ENCODE measurements at places on chromosomes 13 and 19.

DNA sequence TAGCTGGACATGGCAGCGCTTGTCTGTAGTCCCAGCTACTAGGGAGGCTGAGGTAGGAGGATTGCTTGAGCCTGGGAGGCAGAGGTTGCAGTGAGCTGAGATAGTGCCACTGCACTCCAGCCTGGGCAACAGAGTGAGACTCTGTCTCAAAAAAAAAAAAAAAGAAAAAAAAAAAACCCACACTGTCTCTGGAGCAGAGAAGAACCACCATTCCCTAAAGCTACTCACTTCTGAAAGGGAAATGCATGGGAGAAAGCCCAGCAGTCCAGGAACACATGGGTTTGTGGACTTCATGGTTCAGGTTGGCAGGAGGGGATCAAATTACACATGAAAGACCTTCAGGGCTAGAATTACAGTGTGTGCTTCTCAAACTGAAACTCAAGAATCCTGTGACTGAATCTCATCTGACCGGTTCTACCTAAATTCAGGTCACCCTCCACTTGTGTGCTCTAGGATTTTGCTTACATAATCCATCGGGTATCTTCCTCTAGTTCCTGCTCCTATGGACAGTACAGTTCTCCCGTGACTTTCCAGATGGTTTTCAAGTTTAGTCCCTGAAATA, 30.2 kb upstream of the CPB2 start:
- DNase-seq: no peak

GRCh38 chr13:20990910-20991525, 70.4 kb downstream of the LATS2 start:
- no peak for DNase-seq

- no peak for DNase-seq
These were observed 3.7 kb upstream of the SBK2 start for GRCh38 chr19:55540619-55541018.

- no peak for DNase-seq
These were observed 14.5 kb downstream of the MED25 start for GRCh38 chr19:49832556-49832955.

GRCh38 chr13:97904059-97904458, 49.4 kb upstream of the IPO5 start:
- no peak for DNase-seq

DNA sequence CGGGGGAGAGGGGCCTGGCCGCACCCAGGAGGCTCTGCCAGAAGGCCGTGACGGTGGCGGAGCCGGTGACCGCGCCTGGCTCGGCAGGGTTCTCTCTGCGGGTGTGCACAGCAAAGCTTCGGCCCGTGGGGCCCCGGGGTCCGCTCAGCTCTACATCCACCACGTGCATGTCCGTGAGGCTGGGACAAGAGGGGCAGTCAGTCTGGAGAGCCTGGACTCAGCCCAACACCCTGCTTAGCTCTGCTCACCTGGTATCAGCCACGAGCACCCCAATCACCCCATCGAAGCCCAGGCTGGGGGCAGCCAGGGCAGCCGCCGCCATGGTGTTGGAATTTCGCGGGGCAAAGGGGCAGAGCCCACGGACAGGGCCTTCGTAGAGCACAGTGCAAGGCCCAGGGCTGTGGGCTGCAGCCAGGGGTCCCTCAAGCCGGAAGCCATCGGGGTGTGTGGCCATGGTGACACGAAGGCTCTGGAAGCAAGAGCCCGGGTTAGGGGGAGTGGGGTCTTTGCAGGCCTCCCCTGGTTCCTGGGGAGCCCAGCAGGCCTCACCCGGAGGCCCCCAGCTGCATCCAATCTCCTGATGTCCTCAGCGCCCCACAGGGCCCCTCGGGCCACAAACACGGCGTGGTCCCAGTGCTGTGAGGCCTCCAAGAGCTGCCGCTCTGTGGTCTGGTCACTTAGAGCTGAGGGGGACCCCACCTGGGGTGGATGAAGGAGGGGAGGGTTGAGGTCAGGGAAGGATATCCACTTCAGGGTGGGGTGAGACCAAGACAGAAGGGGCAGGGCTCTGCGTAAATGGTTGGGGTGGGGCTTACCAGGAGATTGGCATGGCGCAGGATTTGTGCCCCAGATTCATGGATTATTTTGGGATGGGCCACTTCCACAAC, 1.4 kb downstream of the ASPDH start:
- no peak for DNase-seq

DNA sequence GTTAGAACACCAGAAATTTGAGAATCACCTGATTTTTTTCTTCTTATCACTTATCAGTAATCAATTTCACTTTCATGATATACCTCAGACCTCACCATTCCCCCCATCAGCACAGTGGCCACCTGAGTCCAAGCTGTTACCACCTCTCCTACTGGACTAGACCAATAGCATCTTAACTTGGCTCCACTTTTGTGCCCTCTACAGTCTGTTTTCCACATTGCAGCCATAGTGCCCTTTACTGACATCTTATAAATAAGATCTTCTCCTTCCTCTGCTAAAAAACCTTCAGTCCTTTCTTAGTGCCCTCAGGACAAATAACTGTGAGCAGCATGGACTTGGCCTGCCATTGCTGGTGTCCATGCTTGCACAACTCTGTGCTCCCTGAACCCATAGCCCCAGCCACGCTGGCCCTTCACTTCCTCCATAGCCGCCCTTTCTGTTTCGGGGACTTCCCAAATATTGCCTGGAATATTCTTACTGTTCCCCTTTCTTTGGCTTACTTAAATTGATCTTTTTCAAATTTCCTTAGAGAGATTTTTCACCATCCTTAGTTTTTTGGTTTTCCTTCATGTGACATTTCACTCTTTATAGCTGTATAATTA, 380.8 kb downstream of the LMO7 start:
- DNase-seq: peak; percentile 1

- no peak for DNase-seq
These were observed 72.9 kb downstream of the SLC10A2 start for GRCh38 chr13:102993348-102993747.

GRCh38 chr19:55012306-55012705, 25.8 kb downstream of the GP6 start:
- no peak for DNase-seq

- DNase-seq: no peak
These were observed 25.1 kb downstream of the BICRA start for GRCh38 chr19:47633996-47634395.

DNA sequence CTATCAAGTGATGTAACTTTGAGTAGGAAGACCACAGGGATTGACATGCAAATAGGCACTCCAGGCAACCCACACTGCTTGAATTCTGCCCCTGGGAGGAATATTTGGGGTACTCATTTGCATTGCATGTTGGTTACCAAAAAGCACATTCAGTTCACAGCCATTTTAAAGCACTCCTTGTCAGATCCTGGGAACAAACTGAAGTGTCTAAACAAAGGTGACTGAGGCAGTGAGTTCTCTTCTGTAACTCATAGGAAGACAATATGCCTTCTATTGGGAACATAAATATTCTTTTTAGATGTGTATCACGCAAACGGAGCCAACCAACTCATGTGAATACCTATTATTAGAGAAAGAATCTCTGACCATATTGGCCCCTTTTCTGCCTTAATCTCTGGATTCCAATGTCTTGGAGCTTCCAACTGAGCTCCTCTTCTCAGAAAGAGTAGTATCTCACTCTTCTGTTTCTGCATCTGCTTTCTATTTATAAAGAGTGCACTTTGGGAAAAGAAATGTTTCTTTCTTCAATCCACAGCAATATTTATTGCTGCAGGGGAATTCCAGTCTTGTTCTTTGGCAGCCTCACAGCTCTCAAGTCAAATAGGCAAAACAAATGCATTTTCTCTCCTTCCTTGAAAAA, 125.7 kb upstream of the NBEA start:
- no peak for DNase-seq

DNA sequence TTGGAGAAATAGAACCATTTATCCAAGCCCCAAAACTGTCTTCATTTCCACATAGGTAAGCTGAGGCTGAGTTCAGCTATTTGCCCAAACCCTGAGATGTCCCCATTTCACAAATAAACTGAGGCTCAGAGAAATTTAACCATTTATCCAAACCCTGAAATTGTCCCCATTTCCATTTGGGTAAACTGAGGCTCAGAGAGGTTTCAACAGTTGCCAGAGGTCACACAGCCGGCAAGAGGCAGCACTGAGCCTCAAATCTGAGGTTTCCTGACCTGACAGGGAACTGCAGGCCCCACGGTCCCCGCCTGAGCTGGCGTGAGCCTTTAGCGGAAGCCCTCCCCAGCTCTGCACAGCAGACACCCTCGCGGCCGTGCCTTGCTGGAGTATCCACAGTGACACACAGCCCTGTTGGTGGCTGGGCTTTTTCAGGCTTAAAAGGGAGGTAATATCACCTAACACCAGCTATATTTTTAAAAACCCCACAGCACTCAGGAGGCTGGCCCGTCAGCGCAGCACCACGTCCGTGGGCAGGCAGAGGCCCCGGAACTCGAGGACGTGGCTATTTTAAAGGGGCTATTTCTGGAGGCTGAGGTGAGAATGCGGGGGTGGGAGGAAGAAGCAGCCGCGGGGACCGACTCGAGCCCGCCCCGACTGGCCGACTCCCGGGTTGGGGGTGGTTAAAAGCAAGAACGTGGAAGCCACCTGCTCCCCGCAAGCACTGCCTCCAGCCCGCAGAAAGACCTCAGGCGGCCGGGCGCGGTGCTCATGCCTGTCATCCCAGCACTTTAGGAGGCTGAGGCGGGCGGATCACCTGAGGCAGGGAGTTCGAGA, 18.5 kb downstream of the PTPRS start:
- DNase-seq: peak; percentile 72

- DNase-seq: no peak
These were observed 124.5 kb upstream of the USP29 start for GRCh38 chr19:56995303-56995702.

DNA sequence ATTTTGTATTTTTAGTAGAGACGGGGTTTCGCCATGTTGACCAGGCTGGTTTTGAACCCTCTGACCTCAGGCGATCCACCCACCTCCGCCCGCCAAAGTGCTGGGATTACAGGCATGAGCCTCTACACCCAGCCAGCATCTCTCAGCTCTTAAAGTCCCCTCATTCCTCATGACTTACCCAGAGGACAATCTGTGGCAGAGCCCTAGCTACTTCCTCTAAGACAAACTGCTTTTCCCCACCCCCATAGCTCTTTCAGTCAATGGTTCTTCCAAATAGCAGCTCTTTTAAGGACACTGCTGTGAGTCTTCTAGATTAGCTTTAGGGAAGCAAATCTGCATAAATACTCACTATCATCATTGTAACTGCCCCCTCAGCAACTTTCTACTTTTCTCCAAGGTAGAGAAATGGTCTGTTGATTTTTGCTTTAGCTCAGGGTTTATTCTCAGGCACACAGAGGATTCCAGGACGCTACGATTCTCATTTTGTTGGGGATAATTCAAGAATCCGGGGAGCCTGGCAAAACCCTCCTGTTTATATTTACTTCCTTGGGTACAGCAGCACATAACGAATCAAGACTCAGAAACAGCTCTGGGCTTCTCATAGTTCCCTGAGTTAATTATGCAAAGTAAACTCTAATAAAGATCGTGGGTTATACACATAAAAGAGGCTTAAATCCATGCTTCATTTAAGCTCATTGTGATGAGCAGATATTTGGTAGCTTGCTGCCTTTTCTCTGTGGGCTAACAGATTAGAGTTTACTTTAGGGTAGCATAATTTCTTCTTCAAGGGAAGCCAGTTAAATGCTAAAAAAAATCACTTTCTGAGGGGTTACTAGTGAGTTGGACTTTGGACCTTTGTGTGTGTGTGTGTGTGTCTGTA, 357.4 kb downstream of the TDRD3 start:
- no peak for DNase-seq

DNA sequence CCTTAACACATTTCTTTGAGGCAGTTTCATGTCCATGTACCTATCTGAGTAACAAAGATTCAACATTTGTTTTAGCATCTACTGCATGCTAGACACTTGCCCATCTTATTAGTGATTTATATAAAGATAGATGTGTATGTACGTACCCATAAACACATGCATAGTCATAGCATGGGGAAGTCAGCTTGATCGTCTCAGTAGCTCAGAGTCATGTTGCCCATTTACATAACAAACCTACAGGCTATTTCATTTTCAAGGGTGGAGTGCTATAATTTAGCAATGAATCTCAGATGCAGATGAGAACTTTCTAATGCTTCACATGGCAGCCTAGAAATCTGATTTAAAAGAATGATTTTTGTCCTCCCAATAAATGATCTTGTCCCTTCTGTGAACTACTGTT, 23.5 kb downstream of the FLT1 start:
- no peak for DNase-seq

DNA sequence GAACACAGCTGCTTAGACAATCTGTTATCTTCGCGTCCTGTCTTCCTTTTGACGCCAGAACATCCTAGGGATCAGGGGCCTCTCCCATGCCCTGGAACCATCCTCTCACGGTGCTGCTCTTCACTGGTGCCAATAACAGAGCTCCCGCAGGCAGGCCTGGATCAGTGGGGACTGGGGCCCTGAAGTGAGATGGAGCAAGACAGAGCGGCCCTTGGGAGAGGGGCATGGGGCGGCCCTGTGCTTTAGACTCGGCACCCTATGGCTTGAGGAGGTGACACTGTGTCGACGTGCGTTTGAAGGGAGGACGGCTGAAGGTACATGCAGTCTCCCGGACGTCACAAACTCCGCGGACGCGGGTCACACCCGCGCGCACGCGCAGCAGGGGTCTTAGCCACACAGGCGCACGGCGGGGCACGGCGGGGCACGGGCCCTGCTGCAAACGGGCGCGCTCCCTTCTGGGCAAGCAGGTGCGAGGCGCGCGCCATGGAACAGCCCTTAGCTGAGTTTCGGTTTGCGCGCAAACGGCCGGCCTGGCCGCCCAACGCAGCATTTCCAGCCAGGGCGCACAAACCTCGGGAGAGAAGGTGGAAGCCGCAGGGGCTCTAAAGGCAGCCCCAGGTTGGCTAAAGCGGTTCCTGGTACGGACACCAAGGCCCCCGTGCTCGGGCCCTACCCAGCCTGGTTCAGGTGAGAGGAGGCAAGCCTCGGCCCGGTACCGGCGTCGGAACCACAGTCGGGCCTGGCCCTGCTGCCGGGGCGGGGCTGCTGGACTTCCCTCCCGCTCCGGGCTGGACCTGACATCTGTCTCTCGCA, 16.5 kb upstream of the RNF17 start:
- no peak for DNase-seq

DNA sequence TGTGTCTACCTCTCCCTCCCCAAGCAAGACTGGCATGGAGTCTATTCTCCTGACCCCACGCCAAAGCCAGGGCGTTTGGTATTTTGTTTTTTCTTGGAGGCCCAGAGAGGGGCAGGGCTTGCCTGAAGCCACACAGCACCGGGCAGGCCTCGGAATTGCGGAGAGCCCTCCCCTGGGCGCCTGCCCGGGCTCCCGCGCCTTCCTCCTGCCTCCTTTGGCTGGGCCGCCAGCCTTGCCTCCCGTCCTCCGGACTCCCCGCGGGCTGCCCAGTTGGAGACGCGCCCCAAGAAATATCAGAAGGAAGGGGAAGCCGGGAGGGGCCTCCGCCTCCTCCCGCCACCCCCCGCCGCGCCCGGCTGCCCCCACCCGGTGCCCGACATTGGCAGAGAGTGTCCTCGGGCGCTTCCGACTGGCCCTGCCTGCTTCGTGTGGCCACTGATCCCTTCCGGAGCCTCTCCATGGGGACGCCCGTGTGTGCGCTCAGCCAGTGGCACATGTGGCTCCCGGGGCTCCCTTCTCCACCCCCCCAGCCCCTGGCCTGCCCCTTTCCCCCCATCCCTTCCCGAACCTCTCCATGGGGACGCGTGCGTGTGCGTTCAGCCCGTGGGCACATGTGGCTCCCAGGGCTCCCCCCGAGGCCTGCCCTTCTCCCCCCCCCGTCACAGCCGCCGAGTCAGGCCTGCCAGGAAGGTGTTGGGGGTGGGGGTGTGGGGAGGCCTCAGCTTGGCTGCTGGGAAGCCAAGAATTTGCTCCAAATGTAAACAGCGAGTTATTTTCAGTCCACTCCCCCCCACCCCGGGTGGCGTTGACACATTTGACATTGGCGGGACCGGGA, 37.3 kb downstream of the NFIC start:
- no peak for DNase-seq

- DNase-seq: no peak
These were observed 56.9 kb upstream of the EDNRB start for GRCh38 chr13:77975358-77976042.
